ENCODE measurements at places on chromosomes 5 and 9.

DNA sequence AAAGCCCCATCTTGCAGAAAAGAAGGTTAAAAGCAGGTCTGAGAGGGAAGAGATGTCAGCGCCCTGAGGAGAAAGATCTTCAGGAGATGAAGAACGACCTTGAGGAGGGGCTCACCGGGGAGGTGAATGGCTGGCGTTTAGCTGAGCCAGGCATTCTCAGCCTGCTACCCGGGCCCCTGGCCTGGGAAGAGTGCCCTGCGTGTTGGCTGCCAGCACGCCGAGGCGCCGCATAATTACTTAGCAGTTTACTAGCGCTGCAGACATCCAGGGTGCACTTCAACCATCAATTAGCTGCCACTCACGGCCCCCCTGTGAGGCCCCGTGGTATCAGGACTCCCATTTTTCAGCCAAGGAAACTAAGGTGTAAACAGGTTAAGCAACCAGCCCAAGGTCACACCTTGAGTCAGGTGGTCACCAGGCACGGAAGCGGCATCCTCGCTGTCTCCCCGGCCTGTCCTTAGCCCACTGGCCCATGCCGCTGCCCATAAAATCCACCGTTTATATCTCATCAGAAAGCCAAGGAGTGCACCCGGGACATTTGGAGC lies 551.9 kb downstream of the BNC2 start:
- DNase-seq, result no peak

- DNase-seq, result peak; percentile 38
These were observed 125.3 kb downstream of the ST8SIA4 start for GRCh38 chr5:100777680-100778300.

- no peak for DNase-seq
These were observed 929.6 kb downstream of the TAF11L14 start for GRCh38 chr5:18563853-18564252.

DNA sequence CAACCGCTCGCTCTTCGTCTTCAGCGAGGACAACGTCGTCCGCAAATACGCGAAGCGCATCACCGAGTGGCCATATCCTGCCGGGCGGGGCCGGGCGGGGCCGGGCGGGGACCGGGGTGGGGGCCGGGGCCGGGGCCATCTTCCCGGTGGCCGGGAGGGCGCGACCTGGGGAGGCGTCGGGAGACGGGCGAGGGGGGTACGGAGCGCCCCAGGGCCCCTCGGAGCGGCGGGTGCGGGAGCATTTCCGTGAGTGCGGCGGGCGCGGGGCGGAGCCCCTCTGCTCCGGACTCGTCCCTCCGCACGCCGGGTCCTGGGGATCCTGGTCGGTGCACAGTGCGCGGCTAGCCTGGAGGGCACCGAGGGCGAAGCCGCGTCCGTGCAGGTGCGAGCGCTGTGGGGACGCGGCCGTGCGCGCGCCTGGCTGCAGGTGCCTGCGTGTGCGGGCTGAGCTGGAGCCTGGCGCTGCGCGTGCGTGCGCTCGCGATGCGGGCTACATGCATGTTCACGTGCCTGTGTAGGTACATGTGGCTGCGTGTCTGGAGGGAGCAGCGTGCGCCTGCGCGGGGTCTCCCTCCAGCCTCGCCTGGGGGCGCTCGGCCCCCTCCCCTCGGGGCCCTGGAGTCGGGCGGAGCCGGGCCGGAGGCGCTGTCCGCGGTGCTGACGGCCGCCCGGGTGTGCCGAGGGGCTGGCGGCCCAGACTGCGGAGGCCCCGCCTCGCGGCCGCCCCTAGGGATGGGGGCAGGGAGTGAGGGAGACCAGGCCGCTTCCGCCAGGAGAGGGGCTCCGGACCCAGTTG lies 762 bp downstream of the CACNA1B start:
- no peak for DNase-seq

DNA sequence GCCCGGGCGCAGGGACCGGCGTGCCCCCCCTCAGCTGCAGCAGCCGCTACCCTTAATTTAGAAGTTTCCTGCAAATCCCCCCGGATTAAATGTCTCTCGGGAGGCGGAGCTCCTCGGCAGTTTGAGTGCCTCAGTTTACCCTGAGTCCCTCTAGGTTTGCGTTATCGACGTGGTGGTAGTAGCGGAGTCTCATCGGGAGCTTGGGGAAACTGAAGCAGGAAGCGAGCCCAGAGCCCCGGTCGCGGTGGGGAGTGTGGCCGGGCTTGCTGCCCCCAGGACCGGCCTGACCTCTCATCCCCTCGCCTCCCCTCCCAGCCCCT lies 529 bp upstream of the TPM2 start:
- DNase-seq, result no peak

DNA sequence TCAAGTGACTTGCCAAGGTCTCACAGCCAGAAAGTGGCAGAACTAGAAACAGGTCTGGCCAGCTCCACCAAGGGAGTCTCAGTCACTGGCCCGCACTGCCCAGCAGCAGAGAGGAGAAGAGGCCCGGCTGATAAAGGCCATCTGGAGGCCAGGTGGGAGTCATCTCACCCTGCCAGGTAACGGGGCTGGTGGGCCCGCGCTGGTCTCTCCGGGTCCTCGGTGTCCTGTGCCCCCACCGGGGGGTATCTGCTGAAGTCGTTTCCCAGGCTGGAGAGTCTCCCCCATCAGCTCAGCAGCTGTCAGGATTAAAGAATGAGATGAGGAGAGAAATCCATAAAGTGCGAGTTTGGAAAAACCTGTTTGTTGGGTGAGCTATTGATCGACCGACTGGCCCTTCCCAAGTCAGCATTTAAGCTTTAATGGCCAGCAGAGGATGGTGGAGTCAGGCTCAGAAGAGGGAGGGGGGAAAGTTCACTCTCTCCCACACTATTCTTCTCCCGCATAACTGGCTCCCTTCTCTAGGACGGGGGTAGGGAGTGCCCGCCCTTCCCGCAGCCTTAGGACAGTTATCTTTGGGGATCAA lies 30.3 kb downstream of the LMX1B start:
- no peak for DNase-seq

DNA sequence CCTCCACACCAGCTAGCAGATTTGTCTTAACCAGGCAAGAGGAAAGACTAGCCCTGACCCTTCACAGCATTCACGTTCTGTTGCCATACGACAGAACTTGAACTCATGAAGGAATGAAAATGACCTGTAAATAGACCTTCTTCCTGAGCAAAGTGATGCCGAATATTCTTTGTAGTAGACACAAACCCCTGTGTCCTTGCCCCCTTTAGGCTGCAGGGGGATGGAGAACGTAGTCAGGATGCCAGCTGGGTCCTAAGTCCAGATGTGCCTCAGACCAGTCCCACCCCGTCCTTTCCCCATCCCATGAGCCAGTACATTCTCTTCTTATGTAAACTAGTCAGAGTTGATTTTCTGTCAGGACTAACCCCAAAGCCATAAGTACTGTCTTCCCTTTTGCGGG lies 104.2 kb upstream of the SAP30L start:
- no peak for DNase-seq

DNA sequence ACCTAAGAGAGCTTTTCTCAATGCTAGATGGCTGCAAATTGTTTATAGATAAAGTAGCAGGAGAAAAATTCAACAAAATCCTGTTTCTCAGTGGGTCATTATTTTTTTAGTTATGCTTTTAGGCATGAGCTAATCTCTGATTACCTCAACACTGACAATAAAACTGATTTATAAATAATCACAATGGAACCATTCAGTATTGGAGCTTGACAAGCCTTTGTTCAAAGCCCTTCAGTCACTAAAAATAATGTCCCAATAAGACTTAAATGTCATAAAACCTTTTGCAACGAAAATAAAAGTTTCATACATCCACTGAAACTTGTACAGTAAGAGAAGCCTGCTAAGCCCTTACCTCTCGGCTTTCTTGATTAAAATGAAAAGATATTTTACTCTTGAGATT lies 27.2 kb downstream of the PTPDC1 start:
- peak; percentile 48 for DNase-seq

DNA sequence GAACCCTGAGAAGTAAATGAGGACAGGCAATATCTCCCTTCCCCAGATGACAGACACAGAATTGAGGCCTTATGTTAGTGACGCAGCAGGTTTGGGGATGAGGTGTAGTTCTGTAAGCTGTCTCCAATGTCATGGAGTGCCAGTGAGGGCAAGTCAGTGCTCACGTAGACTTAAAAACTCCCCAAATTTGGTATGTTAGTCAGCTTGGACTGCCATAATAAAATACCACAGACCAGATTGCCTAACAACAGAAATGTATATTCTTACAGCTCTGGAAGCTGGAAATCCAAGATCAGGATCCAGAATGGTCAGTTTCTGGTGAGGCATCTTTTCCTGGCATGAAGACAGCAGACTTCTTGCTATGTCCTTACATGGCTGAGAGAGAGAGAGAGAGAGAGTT lies 14.9 kb downstream of the FOXI1 start:
- no peak for DNase-seq

DNA sequence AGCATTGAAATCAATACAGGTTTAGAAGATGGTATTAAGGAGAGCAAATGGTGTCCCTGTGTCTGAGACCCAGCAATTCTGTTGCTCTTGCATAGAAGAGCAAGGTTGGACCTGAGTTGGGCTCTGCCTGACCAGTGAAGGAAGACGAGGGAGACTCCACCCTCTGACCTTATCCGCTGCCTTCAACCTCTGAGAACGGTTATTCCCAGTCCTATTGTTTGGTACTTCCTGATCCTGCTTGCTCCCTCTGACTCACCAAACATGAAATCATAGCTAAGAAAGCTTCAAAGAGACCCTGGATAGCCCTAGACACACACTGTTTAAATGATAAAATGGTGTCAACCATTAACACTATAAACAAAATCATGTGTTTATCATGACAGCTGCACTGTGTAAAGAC lies 218.5 kb downstream of the PLK2 start:
- DNase-seq, result no peak

DNA sequence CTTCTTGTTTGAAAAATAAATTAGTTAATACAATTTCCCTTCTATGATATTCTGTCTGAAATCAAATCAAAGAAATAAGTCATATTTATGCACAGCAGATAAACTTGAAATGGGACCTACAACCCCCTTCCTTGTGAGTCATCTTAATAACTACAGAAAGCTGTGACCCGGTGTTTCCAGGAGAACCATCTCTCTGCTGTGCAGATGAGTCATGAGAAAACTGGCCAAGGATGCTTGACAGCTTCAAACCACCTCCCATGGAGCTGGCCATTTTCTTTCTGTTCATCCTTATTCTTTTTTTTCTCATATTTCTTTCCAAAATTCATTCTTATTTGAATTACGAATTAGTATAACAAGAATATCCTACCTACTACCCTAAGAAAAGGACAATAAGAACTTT lies 43.4 kb upstream of the NR4A3 start:
- DNase-seq, result peak; percentile 56

DNA sequence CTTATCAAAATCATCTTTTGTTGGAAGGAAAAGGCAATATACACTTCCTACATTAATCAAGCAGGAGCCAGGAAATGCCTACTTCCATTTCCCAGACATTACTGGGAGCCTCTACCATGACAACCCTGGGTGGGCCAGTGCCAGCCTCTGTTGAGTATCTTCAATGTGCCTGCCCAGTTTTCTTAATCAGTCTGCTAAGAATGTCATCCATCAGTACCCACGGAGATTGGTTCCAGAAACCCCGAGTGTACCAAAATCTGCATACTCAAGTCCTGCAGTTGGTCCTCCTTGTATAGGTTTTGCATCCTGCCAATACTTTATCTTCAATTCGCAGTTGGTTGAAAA lies 82.4 kb downstream of the MARCHF3 start:
- DNase-seq, result no peak

DNA sequence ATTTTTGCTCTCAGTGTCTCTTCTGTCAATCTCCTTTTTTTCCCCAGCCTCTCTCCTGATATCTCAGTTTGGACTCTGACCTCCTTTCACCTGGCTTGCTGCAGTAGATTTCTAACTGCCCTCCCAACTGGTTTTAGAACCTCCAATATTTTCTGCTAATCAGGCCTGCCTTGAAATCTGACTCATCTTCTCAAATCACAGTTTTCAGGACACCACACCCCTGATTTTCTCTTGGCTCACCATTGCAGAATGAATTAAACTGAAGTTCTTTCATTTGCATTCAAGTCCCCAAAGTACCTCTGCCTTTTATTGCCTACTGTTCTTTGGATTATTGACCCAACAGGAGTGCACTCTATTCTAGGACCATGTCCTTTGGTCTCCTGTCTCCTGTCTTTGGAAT lies 310.4 kb upstream of the TRPC7 start:
- no peak for DNase-seq

DNA sequence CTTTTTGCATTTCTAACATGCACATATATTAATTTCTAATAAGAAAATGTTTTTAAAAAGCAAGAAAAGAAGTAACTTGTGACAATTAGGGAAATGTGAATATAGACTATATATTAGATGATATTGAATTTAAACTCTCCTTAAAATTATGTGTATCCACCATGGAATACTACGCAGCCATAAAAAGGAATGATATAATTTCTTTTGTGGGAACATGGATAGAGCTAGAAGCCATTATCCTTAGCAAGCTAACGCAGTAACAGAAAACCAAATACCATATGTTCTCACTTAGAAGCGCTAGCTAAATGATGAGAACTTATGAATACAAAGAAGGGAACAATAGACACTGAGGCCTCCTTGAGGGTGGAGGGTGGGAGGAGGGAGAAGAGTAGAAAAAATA lies 23.8 kb upstream of the AP3B1 start:
- DNase-seq, result no peak

DNA sequence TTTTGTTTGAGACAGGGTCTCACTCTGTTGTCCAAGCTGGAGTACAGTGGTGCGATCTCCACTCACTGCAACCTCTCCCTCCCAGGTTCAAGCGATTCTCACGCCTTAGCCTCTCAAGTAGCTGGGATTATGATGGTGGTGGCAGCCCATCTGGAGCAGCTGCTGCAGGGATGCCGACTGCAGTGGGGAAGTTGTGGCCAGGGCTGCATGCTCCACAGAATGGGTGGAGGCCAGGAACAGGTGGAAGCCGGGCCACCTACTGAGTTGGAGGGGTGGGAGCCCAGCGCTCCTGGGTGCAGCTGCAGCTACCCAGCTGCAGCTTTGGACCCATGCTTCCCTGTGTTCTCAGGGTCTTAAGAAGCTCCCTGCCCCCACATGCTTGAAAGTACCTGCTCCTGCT lies 99.7 kb downstream of the SCAI start:
- no peak for DNase-seq

- DNase-seq, result no peak
These were observed 174.8 kb downstream of the FAM114A2 start for GRCh38 chr5:153863951-153864350.

GRCh38 chr5:115243412-115243811 lies 19.3 kb downstream of the PGGT1B start:
- no peak for DNase-seq

DNA sequence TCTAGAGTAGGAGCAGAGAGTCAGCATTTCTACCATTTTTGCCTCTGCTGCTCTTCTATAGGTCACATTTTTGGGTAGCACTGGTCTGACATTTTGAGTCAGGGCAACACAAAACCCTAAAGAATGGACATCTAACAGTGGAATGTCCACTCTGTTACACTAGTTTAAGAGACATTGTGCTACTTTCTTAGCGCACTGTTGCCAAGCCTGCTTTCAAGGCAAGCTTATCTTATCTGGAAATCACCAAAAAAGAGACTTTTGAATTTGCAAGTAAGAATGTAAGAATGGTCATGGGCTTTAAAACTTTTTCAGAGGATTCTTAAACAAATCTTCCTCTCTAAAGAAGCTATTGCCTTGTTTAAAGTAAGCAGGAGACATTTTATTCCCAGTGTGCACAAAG lies 73.0 kb upstream of the STARD4 start:
- DNase-seq, result no peak

- DNase-seq, result no peak
These were observed 21.6 kb downstream of the RAB14 start for GRCh38 chr9:121179930-121180681.

- DNase-seq, result no peak
These were observed 28.8 kb downstream of the NAA35 start for GRCh38 chr9:85969727-85970126.

Data from COLO829 (cell line).